Heart right ventricle (tissue), 16 donors: ENCODE measurements at places on chromosomes 7 and 10. TPM values are rescaled to one million over a fixed set of nuclear protein-coding genes. Genes with fewer than 3 reads are reported as not detected.

GRCh38 chr10:101597091-101597900, 9.2 kb downstream of the DPCD start:
- H3K36me3 ChIP-seq, result no peaks in the 10 kb centered on the region
- no peak overlapping the region for H3K27ac ChIP-seq
- DNase-seq, result no peak
- H3K4me1 ChIP-seq, result peaks cover 24% of the 10 kb centered on the region

- DNase-seq, result no peak
- no peaks in the 10 kb centered on the region for H3K36me3 ChIP-seq
- no peak overlapping the region for H3K27ac ChIP-seq
- H3K27me3 ChIP-seq, result no peaks in the 10 kb centered on the region
- H3K4me1 ChIP-seq, result peaks cover 9% of the 10 kb centered on the region
These were observed 43.0 kb downstream of the ANK3 start for GRCh38 chr10:60346661-60347060.

DNA sequence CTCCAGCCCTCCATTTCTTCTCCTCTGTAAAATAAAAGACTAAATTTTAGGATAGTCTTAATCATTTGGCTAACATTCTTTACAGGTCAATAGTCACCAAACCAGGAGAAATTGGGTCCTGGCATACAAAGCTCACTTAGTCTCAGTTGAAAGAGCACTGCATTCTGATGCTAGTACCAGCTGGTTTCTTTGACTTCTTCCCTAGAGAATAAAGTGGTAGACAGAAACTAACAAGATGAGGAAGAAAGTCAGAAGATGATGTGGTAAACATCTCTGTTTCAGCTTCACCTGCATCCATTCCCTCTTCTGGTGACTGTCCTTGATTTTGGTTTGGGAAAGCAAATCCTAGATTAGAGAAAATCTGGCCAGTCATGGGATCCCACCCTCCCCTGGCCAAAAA, 37.2 kb downstream of the NKX2-3 start:
- H3K27ac ChIP-seq, result no peak overlapping the region
- no peak overlapping the region for H3K4me3 ChIP-seq
- no peaks in the 10 kb centered on the region for H3K36me3 ChIP-seq
- H3K27me3 ChIP-seq, result peaks cover 42% of the 10 kb centered on the region
- no peak for DNase-seq

GRCh38 chr7:94258418-94259300, 136.0 kb upstream of the COL1A2 start:
- H3K4me3 ChIP-seq, result no peak overlapping the region
- H3K27ac ChIP-seq, result no peak overlapping the region
- DNase-seq, result no peak

DNA sequence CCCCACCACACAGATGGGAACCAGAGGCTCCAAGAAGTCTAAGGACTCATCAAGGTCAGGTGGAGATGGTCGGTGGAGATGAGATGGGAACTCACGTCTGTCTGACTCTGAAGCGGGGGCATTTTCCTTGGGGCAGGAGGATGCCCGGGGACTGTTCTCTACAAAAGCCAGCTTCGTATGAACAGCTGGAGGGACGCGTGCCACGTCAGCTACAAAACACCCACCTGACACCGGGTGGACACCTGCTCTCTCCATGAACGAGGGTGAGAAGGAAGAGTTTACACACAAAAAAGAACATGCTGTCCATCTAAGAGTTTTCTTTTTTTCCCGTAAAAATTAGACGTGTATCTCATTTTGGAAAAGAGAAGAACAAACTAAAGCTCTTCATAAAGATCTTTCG, 47.7 kb downstream of the C10orf143 start:
- no peak overlapping the region for H3K4me3 ChIP-seq
- no peak overlapping the region for H3K27ac ChIP-seq
- H3K27me3 ChIP-seq, result no peaks in the 10 kb centered on the region
- peaks cover 6% of the 10 kb centered on the region for H3K4me1 ChIP-seq

The AGAP6 gene
- total RNA-seq, result 2.9 TPM
